Epithelial cell of proximal tubule (primary cell): ENCODE measurements at places on chromosomes 7 and 10.

GRCh38 chr10:76388321-76389023 is 957.0 kb downstream of the LRMDA start:
- DNase-seq: no peak

GRCh38 chr7:94556028-94556427 is 46.4 kb downstream of the CASD1 start:
- no peak for DNase-seq

GRCh38 chr7:27182285-27182841 is 2.7 kb downstream of the HOXA11 start:
- DNase-seq: no peak

- no peak for DNase-seq
Observed at GRCh38 chr10:116417821-116418220, 9.8 kb upstream of the PNLIPRP3 start.

GRCh38 chr7:17487343-17487742 is 188.9 kb downstream of the AHR start:
- peak; percentile 30 for DNase-seq

DNA sequence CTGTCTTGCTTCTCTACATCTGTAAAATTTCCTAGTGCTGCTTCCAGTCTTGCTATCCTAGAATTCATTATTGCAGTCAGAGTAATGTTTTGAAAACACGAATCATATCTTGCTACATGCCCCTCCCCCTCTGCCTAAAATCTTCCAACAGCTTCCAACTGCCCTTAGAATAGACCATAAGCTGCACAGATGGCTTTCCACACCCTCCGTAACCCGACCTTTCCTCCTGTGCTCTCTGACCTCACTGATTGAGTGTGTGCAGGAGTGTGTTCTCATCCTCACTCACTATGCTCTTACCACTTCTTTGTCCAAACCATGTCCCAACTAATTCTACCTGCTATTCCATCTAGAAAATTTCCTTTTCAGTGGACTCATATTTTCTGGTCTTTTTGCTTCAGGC is 121.2 kb upstream of the ANKRD1 start:
- no peak for DNase-seq

- DNase-seq: no peak
Observed at GRCh38 chr7:131607291-131608115, 51.1 kb upstream of the PODXL start.

DNA sequence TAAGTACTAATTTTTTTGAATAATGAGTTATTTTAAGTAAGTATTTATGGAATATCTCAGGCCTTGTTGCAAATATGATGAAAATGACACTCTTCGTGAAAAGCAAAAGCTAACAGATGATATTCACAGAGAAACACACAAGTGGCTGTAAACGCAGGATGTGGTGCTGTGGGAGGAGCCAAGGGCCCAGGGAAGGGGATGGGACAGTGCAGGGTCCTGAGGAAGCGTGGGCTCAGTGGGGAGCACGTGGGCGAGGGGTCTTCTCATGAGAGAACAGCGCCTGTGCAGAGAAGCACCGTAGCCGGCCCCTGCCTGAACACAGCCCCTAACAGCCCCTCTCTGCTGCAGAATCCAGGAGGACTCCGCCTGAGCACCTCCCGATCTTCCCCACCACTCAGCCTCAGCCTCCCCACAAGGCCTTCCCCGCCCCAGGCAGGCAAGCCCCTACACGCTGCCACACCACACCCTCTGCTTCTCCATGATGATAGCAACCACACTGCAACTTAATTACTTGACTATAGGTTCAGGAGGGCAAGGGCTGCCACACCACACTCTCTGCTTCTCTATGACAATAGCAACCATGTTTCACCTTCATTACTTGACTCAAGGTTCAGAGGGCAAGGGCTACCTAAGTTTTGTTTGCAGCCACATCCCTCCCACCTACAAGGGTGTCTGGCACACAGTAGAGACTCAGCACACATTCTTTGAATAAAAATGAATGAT is 152.6 kb upstream of the RNF32 start:
- no peak for DNase-seq

DNA sequence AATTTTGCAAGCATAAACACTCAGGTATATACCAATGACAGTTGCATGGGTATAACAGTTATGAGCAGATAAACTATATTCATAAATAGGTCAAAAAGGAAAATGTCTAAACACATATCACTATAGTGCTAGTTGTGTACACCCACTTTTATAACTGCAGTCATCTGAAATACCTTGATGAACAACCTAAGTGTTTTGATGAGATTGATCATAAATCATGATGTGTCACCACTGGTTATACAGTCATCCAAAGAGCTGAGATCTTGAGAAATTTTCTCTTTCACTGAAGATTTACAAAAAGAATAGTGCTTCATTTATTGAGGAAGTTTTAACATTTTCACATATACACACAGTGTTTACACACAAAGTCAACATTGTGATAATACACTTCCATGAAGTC is 78.6 kb upstream of the SLC25A13 start:
- no peak for DNase-seq

- no peak for DNase-seq
Observed at GRCh38 chr10:69892816-69893215, 91.1 kb downstream of the COL13A1 start.

GRCh38 chr10:124916098-124916584 is 25.8 kb upstream of the ZRANB1 start:
- no peak for DNase-seq

DNA sequence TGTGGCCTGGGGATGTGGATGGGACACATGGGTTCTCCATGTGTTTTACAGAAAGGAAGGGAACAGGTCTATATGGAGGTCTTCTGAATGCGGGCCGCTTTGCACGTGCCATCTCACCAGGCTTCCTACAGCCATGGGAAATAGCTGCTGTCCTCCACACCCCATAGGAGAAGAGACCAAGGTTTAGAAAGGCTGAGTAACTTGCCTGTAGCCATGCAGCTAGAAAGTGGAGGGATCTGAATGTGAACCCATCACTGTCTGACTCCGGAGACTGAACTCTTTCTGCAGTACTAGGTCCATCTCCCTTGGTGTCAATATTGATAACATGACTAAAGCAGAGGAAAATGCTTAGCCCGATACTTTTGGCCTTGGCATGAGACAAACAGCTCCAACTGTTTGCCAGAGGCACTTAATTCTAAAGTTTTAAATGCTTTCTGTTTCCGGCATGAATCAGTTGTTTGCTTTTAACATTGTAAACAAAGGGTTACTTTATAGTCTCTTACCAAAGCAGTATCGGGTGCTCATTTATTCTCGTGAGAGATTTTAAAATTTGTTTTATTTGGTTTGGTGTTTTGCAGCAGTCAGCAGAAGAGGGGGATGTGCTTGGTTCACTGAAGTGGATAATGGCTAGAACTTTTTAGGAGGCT is 64.8 kb upstream of the LOXL4 start:
- DNase-seq: no peak

DNA sequence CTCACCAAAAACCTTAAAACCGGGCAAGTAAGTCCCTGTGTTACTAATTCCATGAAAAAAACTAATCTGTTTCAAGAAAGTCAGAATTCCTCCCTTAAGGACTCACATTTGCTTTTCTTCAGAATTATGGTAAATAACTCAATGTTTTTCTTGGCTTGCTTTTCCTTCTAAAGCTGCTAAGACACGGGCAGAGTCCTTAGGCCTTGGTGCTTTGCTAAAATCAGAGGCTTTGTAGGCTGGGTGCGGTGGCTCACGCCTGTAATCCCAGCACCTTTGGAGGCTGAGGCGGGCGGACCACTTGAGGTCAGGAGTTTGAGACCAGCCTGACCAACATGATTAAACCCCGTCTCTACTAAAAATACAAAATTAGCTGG is 32.0 kb downstream of the GNA12 start:
- DNase-seq: no peak

GRCh38 chr10:60722623-60723022 is 55.7 kb upstream of the CDK1 start:
- no peak for DNase-seq

- DNase-seq: peak; percentile 1
Observed at GRCh38 chr10:84715911-84716310, 387.5 kb downstream of the CCSER2 start.

DNA sequence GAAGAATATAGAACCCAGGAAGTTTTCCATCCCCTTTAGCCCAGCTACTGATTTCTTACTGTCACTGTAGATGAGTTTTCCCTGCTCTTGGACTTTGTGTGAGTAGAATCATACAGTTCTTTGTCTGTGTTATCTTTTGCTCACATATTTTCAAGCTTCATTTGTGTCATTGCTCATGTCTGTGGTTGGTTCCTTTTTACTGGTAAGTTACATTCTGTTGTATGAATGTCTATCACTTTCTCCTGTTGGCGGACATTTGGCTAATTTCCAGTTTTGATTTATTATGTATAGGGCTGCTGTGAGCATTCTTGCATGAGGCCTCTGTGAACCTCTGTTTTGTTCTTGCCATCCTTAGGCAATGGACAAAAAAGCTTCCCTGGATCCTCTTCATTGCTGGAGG is 5.3 kb downstream of the GLRX3 start:
- no peak for DNase-seq

GRCh38 chr7:50620433-50620832 is 55.2 kb upstream of the DDC start:
- no peak for DNase-seq

DNA sequence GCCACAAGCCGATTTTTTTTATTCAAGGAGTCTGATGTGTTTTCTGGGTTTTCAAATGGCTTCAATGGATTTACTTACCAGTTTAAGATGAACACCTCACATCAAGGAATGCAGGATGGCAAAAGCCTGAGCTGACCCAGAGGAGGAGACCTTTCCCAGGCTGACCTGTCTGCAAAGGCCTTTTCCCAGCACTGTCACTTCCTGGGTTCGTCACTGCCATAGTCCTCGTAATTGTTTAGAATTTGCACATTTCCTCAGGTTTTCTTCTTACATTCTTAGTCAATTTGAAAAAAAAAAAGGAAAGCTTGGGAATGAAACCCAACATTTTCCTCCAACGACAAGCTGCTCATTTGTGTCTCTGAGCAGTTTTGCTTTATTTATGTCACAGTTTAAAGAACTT is 42.0 kb downstream of the PTER start:
- DNase-seq: no peak

- DNase-seq: peak; percentile 32
Observed at GRCh38 chr10:13669901-13670300, 83.1 kb downstream of the PRPF18 start.

DNA sequence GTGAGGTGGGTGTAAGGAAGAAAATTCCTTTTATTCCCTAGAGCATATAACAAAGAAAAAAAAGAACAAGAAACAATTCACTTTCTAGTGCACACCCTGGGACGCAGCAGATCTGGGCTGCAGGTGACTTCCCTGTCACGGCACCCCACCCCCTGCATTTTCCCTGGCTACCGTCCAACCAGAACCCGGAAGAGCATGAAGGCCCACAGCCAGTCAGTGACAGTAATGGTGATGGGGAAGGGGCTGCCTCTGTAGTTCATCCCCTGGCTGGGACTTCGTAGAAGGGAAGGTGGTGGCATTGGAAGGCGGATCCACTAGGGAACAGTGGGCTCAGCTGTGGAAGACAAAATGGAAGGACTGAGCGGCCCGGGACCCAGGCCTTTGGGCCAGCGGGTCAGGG is 236.7 kb downstream of the BUB3 start:
- DNase-seq: no peak

GRCh38 chr7:3264693-3265339 is 36.2 kb upstream of the SDK1 start:
- DNase-seq: no peak

DNA sequence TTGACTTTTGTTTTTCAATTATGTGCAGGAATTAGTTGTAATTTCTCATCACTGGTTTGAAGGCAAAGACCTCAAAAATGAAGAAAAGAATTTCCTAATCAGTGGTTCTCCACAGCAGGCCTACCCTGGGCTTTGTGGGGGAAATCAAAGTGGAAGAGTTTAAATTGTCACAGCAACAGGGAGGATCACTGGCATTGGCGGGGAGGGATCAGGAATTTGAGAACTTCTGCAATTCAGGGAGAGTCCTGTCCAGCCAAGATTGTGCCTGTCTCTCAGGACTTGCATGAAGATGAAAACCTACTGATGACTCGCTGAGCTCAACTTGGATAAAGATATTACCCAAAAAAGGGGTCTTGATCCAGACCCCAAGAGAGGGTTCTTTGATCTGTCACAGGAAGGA is 70.1 kb downstream of the HACD1 start:
- no peak for DNase-seq

GRCh38 chr7:157522189-157522588 is 185.4 kb downstream of the DNAJB6 start:
- no peak for DNase-seq

GRCh38 chr7:110841840-110842545 is 248.9 kb upstream of the LRRN3 start:
- no peak for DNase-seq

GRCh38 chr7:151089893-151090730 is 3.8 kb downstream of the AGAP3 start:
- no peak for DNase-seq

DNA sequence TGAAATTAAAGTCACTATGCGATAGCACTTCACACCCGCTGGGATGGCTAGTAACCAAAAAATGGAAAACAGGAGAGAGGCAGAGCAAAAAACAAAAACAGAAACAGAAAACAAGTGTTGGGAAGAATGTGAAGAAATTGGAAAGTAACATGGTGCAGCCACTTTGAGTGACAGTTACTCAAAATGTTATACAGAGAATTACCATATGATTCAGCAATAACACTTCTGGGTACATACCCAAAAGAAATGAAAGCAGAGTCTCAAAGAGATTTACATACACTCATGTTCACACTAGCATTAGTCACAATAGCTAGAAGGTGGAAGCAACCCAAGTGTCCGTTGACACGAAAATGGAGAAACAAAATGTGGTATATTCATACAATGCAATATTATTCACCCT is 88.6 kb upstream of the KCNIP2 start:
- no peak for DNase-seq

DNA sequence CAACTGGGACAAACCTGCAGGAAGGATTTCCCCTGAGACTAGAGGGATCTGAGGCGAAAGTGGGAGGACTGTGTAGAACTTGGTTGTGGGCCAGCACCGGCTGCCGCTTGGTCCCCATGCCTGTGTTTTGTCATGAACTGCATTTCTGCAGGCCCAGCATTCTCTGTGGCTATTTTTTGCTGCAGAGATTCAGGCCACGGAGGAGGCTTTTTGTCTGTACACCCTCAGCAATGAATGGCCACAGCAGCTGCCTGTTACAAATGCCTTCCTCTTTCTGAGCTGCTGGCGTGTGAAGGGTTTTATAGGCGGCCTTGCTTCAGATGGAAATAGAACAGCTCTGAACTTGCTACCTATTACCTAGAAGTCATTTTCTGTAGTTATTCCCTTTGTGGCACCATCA is 164.4 kb downstream of the SH2D4B start:
- DNase-seq: no peak

- no peak for DNase-seq
Observed at GRCh38 chr10:34905200-34905927, 90.3 kb upstream of the PARD3 start.

DNA sequence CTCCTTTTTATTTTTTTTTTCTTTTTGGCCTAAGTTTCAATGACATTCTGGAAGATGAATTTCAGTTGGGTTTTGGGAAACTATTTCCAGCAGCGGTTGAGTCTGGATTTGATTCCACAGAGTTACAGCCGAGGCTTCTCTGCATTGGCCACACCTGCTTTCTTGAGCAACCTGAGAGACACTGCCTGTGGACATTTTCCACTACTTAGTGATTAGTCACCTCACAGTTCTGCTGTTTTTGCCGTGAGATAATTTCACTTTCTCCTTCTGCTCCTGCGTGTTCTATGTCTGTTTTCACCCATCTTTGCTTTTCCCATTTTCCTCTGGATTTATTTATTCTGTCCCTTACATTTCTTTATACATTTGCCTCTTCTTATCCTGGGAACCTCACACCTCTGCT is 243.0 kb downstream of the BICC1 start:
- peak; percentile 74 for DNase-seq
